Calu3 (cell line): ENCODE measurements at places on chromosomes 2 and 18. TPM values are rescaled to one million over a fixed set of nuclear protein-coding genes. Genes with fewer than 3 reads are reported as not detected.

DNA sequence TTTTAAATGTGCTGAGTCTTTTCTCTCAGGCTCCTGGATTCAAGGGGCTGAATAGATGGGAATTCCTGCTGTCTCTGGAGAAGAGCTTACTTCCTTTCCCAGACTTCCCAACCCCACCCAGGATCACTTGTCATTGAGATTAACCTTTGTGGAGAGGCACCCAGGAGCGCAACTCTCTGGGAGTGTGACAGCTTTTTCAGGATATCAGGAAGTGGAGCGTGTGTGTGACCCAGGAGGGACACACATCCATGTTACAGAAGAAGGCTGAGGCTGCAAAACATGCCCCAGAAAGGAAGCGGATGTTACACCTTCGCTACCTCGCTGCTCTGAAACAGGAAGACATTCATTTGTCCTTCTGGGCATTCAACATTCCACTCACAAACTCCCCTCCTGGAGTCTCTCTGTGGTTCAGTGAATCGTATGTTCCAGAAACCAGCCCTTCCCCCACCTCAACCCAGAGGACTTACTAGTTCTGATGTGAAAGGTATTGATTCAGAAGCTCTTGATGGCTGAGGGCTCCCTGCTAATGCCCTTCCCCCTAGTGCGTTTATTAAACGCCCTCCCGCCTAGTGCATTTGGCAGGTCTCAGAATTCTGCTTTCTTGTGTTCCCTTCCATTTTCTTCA lies 523.9 kb downstream of the TNS1 start:
- DNase-seq: no peak

DNA sequence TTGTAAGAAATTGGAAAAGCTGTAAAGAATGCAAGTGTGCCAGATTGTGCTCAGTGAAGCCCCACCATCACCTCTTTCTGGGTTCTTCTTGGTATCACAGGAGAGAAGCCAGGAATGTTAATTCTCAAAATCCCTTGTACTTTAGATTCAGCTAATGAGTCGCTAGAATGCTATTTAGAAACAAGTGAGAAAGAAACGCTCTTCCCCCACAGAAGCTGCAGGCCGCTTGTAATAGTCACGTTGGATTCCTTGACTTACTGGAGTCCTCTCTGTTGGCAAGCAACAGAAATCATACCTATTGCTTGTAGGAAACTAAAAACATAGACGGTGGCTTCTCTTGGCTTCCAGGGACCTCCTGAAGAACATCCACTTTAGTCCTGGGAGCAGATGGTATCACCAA lies 375.6 kb upstream of the LRATD1 start:
- no peak for DNase-seq

- DNase-seq: no peak
These were observed 10.5 kb downstream of the COL3A1 start for GRCh38 chr2:188984680-188985079.

DNA sequence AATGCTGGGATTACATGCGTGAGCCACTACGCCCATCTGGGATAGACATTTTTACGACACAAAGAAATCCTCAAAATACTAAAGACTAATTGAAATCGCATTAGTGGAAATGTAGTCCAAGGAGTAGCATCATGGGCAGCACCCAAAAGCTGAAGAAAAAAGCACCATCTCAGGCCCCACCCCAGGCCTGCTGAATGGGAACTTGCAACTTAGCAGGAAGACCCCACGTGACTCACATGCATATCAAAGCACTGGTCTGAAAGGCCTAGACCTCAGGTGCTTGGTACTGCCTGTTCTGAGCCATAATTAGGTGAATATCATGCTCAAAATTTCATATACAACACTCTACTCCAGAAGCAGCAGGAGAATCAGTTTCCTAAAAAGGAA lies 28.9 kb downstream of the SPRED2 start:
- no peak for DNase-seq

- no peak for DNase-seq
These were observed 332.4 kb downstream of the IRS1 start for GRCh38 chr2:226467221-226467620.

DNA sequence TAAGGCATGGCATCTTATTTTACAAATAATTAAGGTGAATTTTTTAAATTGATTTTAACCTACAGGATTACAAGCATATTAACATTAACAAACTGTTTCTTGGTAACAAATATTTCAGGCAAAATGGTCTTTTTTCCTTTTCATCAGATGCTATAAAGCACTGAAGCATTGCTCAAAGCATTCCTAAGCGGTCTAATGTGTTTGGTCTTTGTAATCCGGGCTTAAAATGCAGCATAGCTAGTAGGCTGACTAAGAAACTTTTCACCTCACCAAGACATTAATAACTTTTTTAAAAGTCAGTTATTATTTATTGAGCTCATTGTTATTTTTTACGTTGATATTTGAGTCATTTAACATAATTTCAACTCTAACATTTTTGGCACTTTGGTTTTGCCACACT lies 538.8 kb upstream of the SLC39A10 start:
- no peak for DNase-seq

- DNase-seq: no peak
These were observed 78.5 kb downstream of the TPO start for GRCh38 chr2:1491751-1492150.

DNA sequence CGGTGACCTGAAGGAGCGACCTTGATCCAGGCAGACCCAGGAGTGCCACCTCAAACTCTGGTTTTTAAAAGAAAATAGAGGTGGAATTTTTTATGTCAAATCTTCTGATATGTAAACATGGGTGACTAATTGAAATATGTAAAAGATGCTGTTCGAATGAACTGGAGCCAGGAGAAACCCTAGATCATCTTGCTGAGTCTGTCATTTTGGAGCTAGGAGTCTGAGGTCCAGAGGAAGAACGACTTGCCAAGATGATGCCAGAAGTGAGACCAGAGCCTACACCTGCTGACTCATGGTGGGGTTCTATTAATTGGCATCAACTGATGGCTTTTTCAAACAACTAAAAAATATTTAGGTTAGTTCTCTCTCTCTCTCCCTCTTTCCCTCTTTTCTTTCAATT lies 74.1 kb downstream of the ACAA2 start:
- no peak for DNase-seq

DNA sequence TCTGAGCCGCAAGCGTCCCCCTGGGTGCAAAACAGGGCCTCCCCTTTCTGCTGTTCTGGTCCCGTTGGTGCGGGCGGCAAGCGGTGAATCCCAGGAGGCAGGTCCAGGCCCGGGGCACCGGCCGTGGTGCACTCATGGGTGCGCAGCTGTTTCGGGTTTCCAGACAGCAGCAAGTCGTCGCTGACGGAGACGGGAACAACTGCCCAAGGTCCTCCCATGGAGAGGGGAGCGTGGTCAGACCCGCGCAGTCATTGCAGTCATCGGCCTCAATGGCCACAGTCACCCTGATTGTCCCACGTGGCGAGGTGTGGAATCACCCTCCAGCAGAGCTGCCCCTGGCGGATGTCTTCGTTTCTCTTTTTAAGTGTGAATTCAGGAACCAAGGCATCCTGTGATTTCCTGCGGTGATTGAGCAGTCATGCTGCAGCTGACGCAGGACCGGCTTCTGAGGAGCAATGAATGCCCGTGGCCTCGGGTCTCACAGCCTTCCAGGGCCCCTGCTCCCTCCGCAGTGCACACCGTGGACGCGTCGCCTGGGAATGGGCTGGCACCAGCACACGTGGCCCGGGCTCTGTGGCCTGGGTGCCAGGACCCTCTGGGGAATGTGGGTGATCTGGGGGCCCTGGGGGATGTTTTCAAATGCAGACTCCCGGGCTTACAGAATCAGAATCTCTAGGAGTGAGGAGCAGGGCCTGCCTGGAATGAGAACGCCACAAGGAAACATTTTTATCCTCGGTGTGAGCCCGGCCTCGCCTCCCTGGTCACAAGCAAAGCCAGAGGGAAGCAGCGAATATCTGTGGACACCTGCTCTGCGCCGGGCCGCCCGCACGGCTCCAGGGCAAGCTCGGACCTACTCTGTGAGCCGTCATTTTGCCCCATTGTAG lies 244.2 kb upstream of the SALL3 start:
- no peak for DNase-seq

DNA sequence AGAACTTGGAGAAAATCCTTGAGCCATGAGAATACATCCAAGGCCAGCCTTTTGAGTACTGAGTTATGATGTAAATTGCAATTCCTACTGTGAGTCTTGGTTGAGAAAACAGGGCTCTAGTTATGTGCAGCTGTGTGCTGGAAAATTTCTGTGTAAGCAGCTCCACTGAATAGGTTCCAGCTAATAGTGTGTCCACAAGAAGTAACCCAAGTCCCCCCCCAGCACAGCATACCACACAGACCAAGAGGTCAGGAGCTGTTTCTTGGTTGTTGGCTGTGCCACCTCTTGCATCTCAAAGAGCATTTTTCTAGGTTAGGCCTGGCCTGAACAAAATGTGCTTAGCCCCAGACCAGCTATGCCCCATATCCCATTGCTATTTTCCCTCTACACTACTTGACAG lies 36.8 kb upstream of the APCDD1 start:
- DNase-seq: no peak

- no peak for DNase-seq
These were observed 40.6 kb downstream of the GREB1 start for GRCh38 chr2:11574176-11575046.

DNA sequence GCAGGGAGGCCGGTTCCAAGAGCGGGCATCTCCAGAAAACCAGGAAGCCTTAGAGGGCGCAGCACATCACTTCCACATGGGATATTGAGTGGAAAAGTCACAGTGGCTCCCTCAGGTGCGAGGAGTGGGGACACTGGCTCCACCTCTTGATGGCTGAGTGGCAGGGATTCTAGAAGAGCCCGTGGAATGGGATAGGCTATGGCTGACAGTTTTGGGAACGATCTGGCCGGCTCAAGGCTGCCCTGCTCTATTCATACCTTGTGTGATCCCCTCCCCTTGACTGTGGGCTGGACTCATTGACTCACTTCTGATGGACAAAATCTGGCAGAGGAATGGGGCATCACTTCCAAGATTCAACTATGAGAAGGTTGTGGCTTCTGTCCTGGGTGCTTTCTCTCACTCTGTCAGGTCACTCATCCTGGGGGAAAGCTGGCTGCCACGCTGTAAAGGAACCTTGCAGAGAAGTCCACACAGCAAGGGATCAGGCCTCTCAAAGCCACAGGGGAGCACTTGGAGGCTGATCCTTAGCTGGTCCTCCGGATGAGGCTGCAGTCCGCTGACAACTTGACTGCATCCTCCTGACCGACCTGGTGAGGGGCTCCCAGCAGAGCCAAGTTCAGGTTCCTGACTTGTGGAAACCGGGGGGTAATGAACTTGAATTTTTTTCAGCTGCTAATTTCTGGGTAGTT lies 46.7 kb upstream of the HS6ST1 start:
- no peak for DNase-seq

DNA sequence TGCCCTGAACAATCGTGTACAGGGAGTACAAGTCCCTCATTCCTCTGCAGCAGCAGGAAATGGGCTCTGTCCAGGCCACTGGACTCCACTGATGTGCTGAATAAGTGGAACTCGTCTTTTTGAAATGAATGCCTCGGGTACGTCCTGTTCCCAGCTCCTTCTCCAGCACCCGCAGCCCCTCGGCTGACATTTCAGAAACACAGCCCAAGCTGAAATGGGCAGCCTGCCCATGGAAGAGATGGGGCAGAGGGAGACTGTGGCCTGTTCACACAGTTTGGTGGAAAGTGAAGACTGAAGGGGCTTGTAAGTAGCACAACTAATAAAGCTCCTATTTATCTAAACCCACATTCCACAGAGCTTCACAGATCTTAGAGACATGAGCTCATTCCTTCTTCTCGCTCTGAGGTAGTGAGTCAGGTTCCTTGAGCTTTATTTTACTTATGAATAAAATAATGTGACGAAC lies 498.6 kb downstream of the TXNL1 start:
- no peak for DNase-seq

- DNase-seq: no peak
These were observed 33.2 kb downstream of the ADCY3 start for GRCh38 chr2:24886691-24887304.

GRCh38 chr2:85209887-85210286 lies 76.7 kb downstream of the TCF7L1 start:
- no peak for DNase-seq

DNA sequence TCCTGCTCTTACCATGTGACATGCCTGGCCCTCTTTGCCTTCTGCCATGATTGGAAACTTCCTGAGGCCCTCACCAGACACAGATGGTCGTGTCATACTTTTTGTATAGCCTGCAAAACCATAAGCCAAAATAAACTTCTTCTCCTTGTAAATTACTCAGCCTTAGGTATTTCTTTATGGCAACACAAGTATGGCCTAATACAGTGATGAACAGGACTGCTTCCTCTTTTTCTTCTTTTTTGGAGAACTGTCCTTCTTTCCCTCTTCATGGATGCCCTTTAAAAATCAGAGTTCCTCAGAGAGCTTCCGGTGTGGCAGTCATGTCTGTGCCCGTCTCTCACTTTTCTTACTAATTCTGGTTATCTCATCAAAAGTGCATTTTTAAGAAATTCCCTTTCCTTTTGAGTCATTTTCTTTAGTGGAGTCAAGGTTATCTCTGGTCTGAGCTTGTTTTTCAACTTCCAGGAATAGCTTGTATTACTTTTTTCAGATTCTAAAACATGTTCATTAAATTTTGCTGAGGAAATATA lies 9.2 kb upstream of the IL1A start:
- no peak for DNase-seq

DNA sequence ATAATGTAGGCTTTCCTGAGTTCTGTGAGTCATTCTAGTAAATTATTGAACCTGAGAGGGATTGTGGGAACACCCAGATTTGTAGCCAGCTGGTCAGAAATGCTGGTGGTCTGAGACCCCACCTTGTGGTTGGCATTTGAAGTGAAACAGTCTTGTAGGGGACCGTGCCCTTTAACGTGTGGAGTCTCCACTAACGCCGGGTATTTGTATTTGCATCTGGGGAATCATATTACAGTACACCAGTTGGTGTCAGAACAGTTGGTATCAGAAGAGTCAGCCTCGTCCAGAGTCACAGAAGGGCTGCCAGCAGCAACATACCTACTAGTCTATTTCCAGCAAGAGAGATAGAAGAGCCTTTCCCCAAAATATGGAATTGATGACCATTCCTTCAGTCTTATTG lies 38.3 kb upstream of the PTPN4 start:
- DNase-seq: no peak

DNA sequence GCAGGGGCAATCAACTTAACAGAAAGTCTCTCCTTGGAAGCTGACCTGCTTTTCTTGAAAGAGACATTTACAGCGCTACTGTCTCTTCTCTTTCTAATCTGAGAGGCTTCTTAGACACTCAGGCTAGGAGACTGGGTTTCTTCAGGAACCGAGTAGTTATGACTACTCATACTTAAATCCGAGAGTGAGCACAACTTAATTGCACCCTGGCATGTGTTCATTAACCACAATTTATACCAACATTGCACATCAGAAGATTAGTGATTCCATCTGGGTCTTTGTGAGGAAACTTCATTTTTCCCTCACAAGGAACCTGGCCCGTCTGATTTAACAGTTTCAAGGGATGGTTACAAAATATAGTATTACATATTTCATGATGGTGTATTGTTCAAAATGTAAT lies 176.9 kb downstream of the UBE2E3 start:
- DNase-seq: no peak

- DNase-seq: peak; percentile 24
These were observed 115.9 kb downstream of the ZFP36L2 start for GRCh38 chr2:43110442-43110871.

- DNase-seq: no peak
These were observed 436.0 kb upstream of the CWC22 start for GRCh38 chr2:180442860-180443644.

LHCGR gene
- not detected in 2 replicates for total RNA-seq

ABCG5 gene
- 0.66 and 1.0 TPM in 2 replicates for total RNA-seq

QPCT gene
- 7.4 and 8.9 TPM in 2 replicates for total RNA-seq

LBX2 gene
- total RNA-seq: 3.0 and 3.5 TPM in 2 replicates

HRH4 gene
- 0.09 TPM in 1 of 2 replicates, not detected in the other for total RNA-seq

TUBA4B gene
- total RNA-seq: not detected in 2 replicates

MDH1B gene
- total RNA-seq: 0.94 and 1.9 TPM in 2 replicates

RBM45 gene
- 11.5 and 11.6 TPM in 2 replicates for total RNA-seq

MIB1 gene
- total RNA-seq: 33.6 and 35.2 TPM in 2 replicates

SCN9A gene
- total RNA-seq: 6.1 and 8.5 TPM in 2 replicates

RFTN2 gene
- 0.05 and 0.24 TPM in 2 replicates for total RNA-seq

APCDD1 gene
- 0.51 TPM in 1 of 2 replicates, not detected in the other for total RNA-seq

IL36A gene
- not detected in 2 replicates for total RNA-seq
